ENCODE measurements at places on chromosomes 6 and 20.
A peak's percentile ranks its signal among the peaks of the same experiment; 100 is the strongest.

- peak; percentile 62 for DNase-seq
Observed at GRCh38 chr6:135231469-135231844, 50.3 kb downstream of the MYB start.

- DNase-seq = no peak
Observed at GRCh38 chr20:62555642-62556420, 80.0 kb upstream of the GATA5 start.

GRCh38 chr6:122791310-122791679, 2.2 kb downstream of the SMPDL3A start:
- DNase-seq = no peak

GRCh38 chr20:16004108-16004854, 569.0 kb downstream of the KIF16B start:
- DNase-seq = no peak

DNA sequence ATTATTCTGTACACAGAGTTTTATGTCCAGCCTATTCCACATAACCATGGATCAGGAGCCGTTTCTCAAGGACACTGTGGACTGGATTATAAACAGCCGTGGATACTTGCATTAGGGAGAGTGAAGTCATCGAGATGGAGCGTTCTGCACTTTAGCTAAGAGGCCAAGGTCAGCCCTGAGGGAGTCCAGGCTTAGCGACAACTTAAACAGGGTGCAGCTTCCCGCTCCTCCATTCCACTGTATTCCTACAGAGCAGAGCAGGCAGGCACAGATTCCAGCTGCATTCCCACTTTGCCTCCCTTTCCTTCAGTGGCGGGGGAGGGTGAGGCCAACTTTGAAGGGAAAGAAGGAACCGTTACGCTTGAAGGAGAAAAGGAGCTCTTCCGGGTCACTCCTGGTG, 59.5 kb downstream of the RAMACL start:
- no peak for DNase-seq

GRCh38 chr6:32662099-32662498, 4.4 kb downstream of the HLA-DQB1 start:
- no peak for DNase-seq

- DNase-seq = no peak
Observed at GRCh38 chr6:126945150-126945685, 173.3 kb upstream of the RSPO3 start.
